ENCODE measurements at places on chromosomes 11 and 22. TPM values are rescaled to one million over a fixed set of nuclear protein-coding genes. Genes with fewer than 3 reads are reported as not detected.

- DNase-seq, result no peak
Measured at GRCh38 chr11:120079750-120080610, 57.9 kb downstream of the TRIM29 start.

DNA sequence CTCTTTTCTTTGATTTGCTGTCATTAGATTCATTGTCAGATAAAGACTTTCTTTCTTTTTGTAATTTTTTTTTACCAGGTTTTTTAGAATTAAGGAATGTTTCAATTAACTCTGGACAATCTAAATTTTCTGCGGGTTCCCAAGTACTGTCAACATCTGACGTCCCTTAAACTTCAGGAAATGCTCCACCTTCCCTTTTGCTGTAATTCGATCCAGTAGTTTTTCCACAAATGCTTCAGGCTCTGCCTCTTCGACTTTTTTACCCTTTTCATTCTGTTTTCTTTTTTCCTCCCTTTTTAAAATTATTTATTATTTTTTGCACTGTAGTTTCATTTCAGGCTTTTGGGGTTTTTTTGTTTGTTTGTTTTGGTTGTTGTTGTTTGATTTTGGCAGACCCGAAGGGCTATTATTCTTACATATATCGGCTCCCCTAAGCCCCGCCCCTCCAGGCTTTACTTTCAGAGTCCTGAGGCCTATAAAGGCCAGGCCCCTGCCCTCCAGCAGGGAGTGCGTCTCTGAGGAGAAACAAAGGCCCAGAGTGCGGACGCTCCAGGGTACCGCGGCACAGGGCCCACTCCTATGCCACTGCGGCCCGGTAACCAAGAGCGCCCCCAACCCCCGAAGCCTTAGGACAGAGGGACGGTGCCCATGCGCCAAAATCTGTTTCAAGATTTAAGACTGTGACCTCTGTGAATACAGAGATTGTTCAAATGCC lies 116.4 kb downstream of the TYR start:
- no peak for DNase-seq

GRCh38 chr22:36397131-36398093 lies 9.6 kb upstream of the MYH9 start:
- DNase-seq, result no peak

NLRP14 gene
- total RNA-seq, result 0.41 TPM

RNF215 gene
- total RNA-seq, result 22.4 TPM

ANO5 gene
- 22.0 TPM for total RNA-seq

TSSK2 gene
- not detected for total RNA-seq

PKP3 gene
- total RNA-seq, result not detected

GAB4 gene
- total RNA-seq, result not detected
